ENCODE measurements at places on chromosomes 7 and 10.

GRCh38 chr10:118239236-118239630, 102.9 kb downstream of the FAM204A start:
- DNase-seq: no peak

DNA sequence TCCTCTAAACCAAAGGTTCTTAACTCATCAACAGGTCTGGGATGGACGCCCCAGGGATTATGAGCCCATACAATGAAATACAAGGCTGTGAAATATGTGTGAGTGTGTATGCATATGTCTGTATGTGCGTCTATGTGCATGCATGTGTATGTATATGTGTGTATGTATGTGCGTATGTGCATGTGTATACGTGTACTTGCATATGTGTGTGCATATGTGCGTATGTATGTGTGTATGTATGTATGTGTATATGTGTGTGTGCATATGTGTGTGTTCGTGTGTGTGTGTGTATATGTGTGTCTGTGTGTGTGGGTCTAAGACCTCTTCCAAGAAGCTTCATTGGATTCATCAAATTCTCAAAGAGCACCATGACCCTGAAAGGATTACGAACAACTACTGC, 112.3 kb downstream of the SFMBT2 start:
- no peak for DNase-seq

GRCh38 chr7:109206196-109206595, 636.5 kb downstream of the DNAJB9 start:
- DNase-seq: no peak

- no peak for DNase-seq
Measured at GRCh38 chr7:83985821-83986220, 208.8 kb downstream of the SEMA3A start.

Data from kidney glomerular epithelial cell (primary cell).